ENCODE measurements at places on chromosomes 5 and 9.

DNA sequence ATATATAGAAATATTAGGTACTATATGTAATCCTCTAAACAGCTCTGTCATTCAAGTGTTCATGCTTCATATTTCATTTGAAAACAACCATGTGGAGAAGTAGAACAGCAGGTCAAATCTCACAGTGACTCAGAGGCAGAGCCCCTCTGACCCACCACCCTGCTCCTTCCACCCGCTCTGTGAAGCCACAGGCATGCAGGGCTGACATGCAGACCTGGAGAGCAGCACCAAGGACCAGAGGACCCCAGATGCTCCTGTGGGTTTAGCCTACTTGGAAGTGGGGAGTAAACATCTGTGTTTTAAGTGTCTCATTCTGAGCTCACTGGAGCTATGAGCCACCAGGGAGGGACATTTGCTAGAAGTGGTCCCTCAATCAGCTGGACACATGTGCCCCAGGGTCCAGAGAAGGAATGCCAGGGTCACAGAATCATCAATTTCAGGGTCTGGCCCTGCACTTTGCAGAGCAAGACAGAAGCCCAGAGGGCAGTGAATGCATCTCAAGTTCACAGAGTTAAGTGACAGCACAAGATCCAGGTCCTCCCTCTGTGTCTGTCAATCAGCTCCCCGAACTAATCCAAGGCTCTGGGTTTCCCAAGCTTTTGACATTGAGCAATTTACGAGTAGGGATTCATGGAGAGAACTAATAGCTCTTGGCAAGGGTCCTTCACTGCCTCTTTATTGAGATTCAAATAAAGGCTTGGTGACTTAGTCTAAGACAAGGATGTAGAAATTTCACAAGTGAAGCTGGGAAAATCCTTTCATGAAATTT lies 441.1 kb downstream of the SEMA5A start:
- H3K4me3 ChIP-seq = no peak overlapping the region
- no peak for DNase-seq
- H3K36me3 ChIP-seq = no peaks in the 10 kb centered on the region
- no peaks in the 10 kb centered on the region for H3K4me1 ChIP-seq

DNA sequence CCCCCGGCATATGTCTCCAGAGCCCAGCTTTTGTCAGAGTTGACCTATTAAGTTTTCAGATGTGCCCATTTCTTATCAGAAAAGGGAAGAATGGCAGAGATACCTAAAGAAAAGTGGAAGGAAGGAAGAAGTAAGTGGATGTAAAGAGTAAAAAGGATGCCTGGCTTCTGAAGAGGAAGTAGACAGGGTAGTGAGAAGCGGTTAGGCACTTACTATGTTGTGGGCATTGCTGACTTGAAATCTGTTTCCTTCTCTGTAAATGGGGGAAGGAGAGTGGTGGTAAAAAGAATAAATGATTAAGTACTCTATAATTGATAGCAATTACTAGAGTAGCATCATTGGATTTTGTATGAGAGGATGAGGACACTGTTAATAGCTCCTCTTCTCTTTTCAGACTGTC lies 9.9 kb downstream of the ANP32B start:
- peaks cover 9% of the 10 kb centered on the region for H3K36me3 ChIP-seq
- H3K4me1 ChIP-seq = peaks cover 15% of the 10 kb centered on the region
- H3K27me3 ChIP-seq = no peaks in the 10 kb centered on the region
- no peak overlapping the region for H3K4me3 ChIP-seq
- DNase-seq = no peak

DNA sequence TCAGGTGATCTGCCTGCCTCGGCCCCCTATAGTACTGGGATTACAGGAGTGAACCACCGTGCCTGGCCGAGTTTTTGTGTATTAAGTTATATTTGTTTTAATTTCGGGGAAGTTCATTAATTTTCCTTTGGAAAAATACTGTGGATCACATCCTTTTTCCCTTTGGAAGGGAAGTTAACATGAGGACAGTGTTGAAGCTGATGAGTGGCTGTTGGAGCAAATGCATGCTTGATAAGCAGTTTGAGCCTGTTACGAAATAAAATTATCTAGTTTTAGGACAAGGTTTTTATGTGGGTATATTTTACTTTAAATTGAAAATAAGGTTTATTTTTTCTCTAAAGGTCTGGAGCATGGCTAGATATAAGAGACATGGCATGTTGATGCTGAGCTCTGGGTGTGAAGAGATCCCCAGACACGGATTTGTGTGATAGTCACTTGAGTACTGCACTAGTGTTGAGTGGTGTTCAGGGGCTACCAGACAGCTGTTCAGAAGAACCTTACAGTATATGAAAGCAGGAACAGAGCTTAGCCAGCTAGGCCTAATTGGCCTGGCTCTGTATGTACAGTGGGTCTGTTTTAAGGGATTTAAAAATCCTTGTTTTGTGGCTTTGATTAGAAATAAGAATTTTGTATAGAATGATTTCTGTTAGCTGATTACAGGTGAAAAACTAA lies 17.4 kb downstream of the LMNB1 start:
- no peak overlapping the region for H3K27ac ChIP-seq
- DNase-seq = no peak
- no peaks in the 10 kb centered on the region for H3K27me3 ChIP-seq
- no peaks in the 10 kb centered on the region for H3K36me3 ChIP-seq
- no peak overlapping the region for H3K4me3 ChIP-seq
- H3K4me1 ChIP-seq = no peaks in the 10 kb centered on the region

- DNase-seq = no peak
- H3K36me3 ChIP-seq = no peaks in the 10 kb centered on the region
- no peak overlapping the region for H3K27ac ChIP-seq
- H3K27me3 ChIP-seq = no peaks in the 10 kb centered on the region
Observed at GRCh38 chr5:109451146-109451545, 41.4 kb upstream of the PJA2 start.

DNA sequence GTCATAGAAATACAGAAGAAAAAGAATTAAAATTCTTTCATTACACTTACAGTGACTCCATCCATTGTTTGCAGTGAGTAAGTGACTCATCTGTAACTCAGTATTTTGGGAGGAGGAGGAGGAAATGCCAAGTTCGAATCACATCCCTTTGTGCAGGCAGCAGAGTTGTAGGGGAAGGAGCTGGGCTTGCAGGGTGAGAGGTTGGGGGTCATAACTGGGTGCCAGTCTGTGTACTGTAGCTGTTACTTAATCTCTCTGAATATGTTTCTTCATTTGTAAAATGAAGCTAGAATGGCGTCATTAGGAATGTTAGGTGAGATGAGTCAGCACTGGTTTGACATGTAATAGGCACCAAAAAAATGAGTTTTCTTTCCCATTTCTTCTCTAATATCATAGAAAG lies 235.7 kb upstream of the ADAMTSL1 start:
- no peak overlapping the region for H3K4me3 ChIP-seq
- no peaks in the 10 kb centered on the region for H3K36me3 ChIP-seq

Measured in effector memory CD4-positive, alpha-beta T cell (primary cell).